ENCODE measurements at places on chromosomes 7 and 10. TPM values are rescaled to one million over a fixed set of nuclear protein-coding genes. Genes with fewer than 3 reads are reported as not detected.

GRCh38 chr10:7102557-7103349 lies 308.1 kb downstream of the SFMBT2 start:
- no peak overlapping the region for H3K4me3 ChIP-seq
- no peaks in the 10 kb centered on the region for H3K36me3 ChIP-seq
- no peaks in the 10 kb centered on the region for H3K4me1 ChIP-seq
- no peak overlapping the region for H3K27ac ChIP-seq
- H3K27me3 ChIP-seq, result no peaks in the 10 kb centered on the region

DNA sequence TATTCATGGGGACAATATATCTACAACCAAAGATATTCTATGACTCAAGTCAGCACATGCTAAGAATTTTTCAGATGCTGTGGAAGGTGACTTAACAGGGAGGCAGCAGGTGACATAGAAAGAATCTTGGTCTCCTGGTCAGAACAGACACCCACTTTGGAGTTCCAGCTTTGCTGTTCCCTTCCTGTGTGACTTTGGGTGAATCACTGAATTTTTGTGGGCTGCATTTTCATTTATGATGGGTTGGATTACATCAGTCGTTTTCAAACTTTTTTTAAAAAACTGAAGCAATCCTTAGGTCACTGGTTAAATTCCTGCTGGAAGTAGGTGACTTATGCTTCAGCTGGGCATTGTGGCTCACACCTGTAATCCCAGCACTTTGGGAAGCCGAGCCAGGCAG lies 24.9 kb downstream of the RGR start:
- no peaks in the 10 kb centered on the region for H3K36me3 ChIP-seq
- no peak overlapping the region for H3K4me3 ChIP-seq
- no peaks in the 10 kb centered on the region for H3K27me3 ChIP-seq
- H3K4me1 ChIP-seq, result no peaks in the 10 kb centered on the region

The AGBL3 gene
- 5.1 TPM for total RNA-seq

DNA sequence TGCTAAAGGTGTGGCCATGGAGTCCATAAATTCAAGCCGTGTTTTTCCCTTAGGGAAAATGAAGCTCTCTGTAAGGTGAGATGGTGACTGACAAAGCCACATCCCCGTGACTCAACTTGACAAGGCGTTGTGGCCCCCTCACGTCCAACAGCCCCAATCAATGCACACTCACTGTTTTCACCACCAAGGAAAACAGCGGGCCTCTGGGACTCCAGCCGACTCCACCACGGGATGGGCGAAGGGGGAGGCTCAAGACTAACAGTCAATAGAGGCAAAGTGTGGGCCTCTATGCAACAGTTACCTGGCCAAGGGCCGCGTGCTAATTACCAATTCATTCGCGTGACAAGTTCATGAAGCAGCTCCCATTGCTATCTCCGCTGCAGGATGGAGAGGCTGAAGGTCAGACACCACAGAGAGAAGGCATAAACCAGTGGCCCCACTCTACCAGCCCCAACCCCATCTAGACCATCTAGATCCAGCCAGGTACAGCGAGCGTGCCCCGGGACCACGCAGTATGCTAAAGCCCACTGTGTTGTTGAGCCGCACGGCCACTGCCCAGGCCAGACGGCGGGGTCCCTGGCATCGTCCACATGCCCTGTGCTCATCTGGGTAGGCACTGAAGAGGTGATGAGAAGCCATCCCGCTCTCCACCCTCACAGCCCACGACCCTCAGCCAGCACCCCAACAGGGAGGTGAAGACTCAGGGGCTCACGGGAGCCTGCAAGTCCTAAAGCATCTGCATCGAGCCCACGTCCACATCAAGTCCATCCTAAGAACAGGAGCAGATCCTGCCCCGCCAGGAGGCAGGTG lies 76.1 kb downstream of the PROSER2 start:
- H3K4me1 ChIP-seq, result no peaks in the 10 kb centered on the region
- H3K27ac ChIP-seq, result peak overlapping the region; percentile 82
- no peaks in the 10 kb centered on the region for H3K27me3 ChIP-seq
- H3K36me3 ChIP-seq, result no peaks in the 10 kb centered on the region
- DNase-seq, result no peak

DNA sequence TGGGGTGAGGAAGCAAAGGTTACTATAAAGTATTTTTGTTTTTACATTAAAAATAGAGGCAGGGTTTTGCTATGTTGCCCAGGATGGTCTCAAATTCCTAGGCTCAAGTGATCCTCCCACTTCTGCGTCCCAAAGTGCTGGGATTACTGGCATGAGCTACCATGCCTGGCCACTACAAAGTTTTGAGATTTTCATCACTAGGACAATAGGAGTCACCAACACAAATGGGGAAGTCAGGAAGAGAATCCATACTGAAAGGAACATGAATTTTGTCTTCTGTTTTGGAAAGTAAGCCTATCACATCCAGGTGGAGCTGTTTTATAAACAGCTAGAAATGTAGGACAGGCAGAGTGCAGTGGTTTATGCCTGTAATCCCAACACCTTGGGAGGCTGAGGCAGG lies 20.0 kb upstream of the CAPZA2 start:
- H3K4me3 ChIP-seq, result no peak overlapping the region
- H3K4me1 ChIP-seq, result no peaks in the 10 kb centered on the region
- H3K27me3 ChIP-seq, result no peaks in the 10 kb centered on the region
- no peak for DNase-seq

The EPDR1 gene
- total RNA-seq, result 8.2 TPM

GRCh38 chr7:104656467-104656866 lies 328.1 kb downstream of the LHFPL3 start:
- H3K4me3 ChIP-seq, result no peak overlapping the region
- DNase-seq, result no peak
- H3K36me3 ChIP-seq, result no peaks in the 10 kb centered on the region
- H3K27me3 ChIP-seq, result no peaks in the 10 kb centered on the region
- no peaks in the 10 kb centered on the region for H3K4me1 ChIP-seq

The RGR gene
- total RNA-seq, result 0.96 TPM

- no peaks in the 10 kb centered on the region for H3K36me3 ChIP-seq
- no peak overlapping the region for H3K4me3 ChIP-seq
- no peak for DNase-seq
- no peak overlapping the region for H3K27ac ChIP-seq
- H3K27me3 ChIP-seq, result no peaks in the 10 kb centered on the region
- no peaks in the 10 kb centered on the region for H3K4me1 ChIP-seq
Measured at GRCh38 chr7:78828317-78828716, 625.1 kb downstream of the MAGI2 start.

The PDIA4 gene
- total RNA-seq, result 68.3 TPM

The ITGB8 gene
- 154 TPM for total RNA-seq

The PNLIPRP1 gene
- not detected for total RNA-seq

DNA sequence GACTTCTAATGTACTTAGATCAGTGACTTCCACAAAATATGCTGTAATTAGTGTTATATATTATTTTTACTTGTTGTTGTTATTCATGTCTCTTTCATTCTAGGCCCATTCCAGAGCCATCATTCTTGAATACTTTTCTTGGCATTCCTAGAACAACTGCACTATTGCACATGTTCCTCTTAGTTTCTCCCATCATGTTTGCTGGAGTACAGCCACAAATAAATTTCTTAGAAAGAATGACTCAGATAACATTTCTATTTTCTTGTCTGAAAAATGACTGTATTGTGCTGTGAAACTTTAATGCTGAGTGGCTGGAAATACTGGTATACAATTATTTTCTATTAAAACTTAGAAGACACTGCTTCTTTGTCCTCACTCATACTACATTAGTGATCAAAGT lies 651.0 kb upstream of the STEAP1 start:
- DNase-seq, result no peak
- no peak overlapping the region for H3K27ac ChIP-seq
- no peaks in the 10 kb centered on the region for H3K4me1 ChIP-seq
- H3K27me3 ChIP-seq, result no peaks in the 10 kb centered on the region
- no peak overlapping the region for H3K4me3 ChIP-seq

GRCh38 chr7:28481091-28481926 lies 69.0 kb downstream of the CREB5 start:
- no peaks in the 10 kb centered on the region for H3K36me3 ChIP-seq
- H3K27ac ChIP-seq, result peak overlapping the region; percentile 27
- H3K27me3 ChIP-seq, result no peaks in the 10 kb centered on the region
- no peak overlapping the region for H3K4me3 ChIP-seq
- no peaks in the 10 kb centered on the region for H3K4me1 ChIP-seq
- DNase-seq, result no peak

DNA sequence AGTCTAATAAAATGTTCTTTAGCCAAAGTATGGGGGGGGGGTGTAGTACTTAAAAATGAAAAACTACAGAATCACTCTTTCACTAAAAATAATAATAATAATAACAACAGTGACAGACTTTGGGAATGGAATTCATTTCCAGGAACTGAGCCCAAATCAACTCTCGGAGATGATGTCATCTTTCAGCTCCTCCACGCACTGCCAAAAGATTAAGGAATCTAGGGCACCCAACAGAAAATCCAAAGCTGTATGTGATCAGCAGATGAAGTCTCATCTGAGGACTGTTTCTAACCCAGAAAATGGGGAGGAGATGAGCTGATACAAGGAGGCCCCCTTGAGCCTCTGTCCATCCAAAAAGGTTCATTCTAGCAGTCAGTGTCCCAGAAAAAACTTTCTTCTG lies 54.5 kb downstream of the GRB10 start:
- H3K27ac ChIP-seq, result no peak overlapping the region
- no peaks in the 10 kb centered on the region for H3K4me1 ChIP-seq
- no peaks in the 10 kb centered on the region for H3K27me3 ChIP-seq
- H3K36me3 ChIP-seq, result no peaks in the 10 kb centered on the region
- no peak overlapping the region for H3K4me3 ChIP-seq
- no peak for DNase-seq

DNA sequence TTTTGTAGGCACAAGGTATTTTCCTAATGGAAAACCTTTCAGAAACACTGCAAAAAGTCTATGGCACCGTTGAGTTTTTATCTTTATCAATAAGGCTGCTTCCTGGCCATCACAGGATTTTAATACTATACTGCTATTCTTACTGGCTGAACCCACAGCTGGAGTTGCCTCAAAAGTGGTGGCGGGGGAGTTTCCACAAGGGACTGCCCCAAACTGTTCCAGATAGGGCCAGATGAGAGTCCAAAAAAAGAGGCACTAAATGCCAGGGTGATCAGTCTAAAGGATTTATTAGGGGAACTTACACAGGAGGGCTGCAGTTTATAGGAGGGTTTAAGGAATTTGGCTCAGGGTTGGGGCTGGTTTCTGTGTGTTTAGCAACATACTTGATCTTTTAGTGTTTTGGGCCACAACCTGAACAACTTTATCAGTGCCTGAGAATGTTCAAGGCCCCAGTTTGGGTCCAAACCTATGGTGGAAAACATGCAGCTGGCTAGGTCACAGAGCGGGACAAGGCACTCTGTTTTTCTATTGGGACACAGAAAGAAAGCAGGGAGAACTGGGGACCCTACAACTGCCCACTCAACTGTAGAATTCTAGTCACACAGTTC lies 41.4 kb downstream of the STAM start:
- DNase-seq, result no peak
- H3K27me3 ChIP-seq, result no peaks in the 10 kb centered on the region
- no peak overlapping the region for H3K4me3 ChIP-seq
- no peak overlapping the region for H3K27ac ChIP-seq

- DNase-seq, result no peak
- H3K27me3 ChIP-seq, result no peaks in the 10 kb centered on the region
- H3K4me3 ChIP-seq, result no peak overlapping the region
- no peak overlapping the region for H3K27ac ChIP-seq
- H3K4me1 ChIP-seq, result peaks cover 5% of the 10 kb centered on the region
Measured at GRCh38 chr7:131961054-131961680, 404.7 kb upstream of the PODXL start.

DNA sequence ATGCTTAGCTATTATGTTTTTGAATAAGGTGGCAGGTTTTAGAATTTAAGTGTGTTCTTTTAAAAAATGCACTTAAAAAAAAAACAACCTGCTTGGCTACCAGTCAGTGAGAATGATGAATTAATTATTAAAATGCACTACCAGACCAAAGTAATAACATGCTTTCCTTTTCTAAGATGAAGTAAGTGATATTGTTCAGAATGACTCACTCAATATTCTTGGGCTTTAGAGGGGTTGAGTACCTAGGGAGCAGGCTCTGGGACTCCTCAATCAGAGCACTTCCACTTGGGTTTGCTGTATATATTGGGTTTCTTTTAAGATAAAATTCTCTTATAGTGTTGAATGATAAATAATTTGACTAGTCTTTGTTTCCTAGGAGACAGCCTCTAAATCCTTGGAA lies 8.6 kb downstream of the STAM start:
- no peak for DNase-seq
- no peaks in the 10 kb centered on the region for H3K4me1 ChIP-seq
- no peak overlapping the region for H3K4me3 ChIP-seq
- no peaks in the 10 kb centered on the region for H3K36me3 ChIP-seq

The PVRIG gene
- 0.32 TPM for total RNA-seq

The FAM131B gene
- 0.48 TPM for total RNA-seq

GRCh38 chr7:39967406-39968161 lies 17.5 kb downstream of the CDK13 start:
- H3K36me3 ChIP-seq, result no peaks in the 10 kb centered on the region
- H3K27ac ChIP-seq, result no peak overlapping the region
- H3K27me3 ChIP-seq, result no peaks in the 10 kb centered on the region
- DNase-seq, result no peak

GRCh38 chr7:28703037-28703765 lies 254.9 kb downstream of the TRIL start:
- no peaks in the 10 kb centered on the region for H3K36me3 ChIP-seq
- H3K4me3 ChIP-seq, result no peak overlapping the region
- no peaks in the 10 kb centered on the region for H3K27me3 ChIP-seq
- H3K4me1 ChIP-seq, result no peaks in the 10 kb centered on the region
- DNase-seq, result no peak

DNA sequence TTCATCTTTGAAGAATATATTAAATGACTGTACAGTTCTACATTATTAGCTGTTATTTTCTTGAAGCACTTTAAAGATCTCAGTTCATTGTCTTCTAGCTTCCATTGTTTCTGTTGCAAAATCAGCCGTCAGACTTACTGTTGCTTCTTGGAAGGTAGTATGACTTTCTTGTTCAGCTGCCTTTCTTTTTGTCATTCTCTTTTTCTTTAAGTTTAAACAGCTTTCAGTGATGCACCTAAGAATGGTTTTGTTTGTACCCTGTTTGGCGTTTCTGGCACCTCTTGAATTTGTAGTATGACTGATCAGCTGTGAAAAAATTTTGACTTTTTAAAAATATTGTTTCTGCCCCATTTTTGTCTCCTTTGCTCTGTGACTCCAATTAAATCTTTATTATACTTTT lies 9.3 kb downstream of the MKLN1 start:
- no peaks in the 10 kb centered on the region for H3K27me3 ChIP-seq
- no peak for DNase-seq
- H3K36me3 ChIP-seq, result no peaks in the 10 kb centered on the region
- no peak overlapping the region for H3K27ac ChIP-seq
- no peak overlapping the region for H3K4me3 ChIP-seq

GRCh38 chr10:58457761-58458616 lies 54.7 kb upstream of the BICC1 start:
- no peaks in the 10 kb centered on the region for H3K27me3 ChIP-seq
- no peak overlapping the region for H3K4me3 ChIP-seq
- no peaks in the 10 kb centered on the region for H3K4me1 ChIP-seq
- peak overlapping the region; percentile 56 for H3K27ac ChIP-seq
- DNase-seq, result no peak

- DNase-seq, result no peak
- no peaks in the 10 kb centered on the region for H3K36me3 ChIP-seq
- H3K4me3 ChIP-seq, result peak overlapping the region; percentile 55
Measured at GRCh38 chr7:27183682-27184336, 1.2 kb downstream of the HOXA11 start.

- H3K4me3 ChIP-seq, result no peak overlapping the region
- H3K27ac ChIP-seq, result peak overlapping the region; percentile 79
- DNase-seq, result no peak
- no peaks in the 10 kb centered on the region for H3K36me3 ChIP-seq
Measured at GRCh38 chr7:87316846-87317552, 28.5 kb upstream of the CROT start.

GRCh38 chr7:46741181-46741580 lies 820.1 kb upstream of the IGFBP3 start:
- H3K27me3 ChIP-seq, result no peaks in the 10 kb centered on the region
- H3K27ac ChIP-seq, result no peak overlapping the region
- no peaks in the 10 kb centered on the region for H3K4me1 ChIP-seq
- no peaks in the 10 kb centered on the region for H3K36me3 ChIP-seq
- H3K4me3 ChIP-seq, result no peak overlapping the region
- no peak for DNase-seq
